ENCODE measurements at places on chromosomes 2 and 18.
A peak's percentile ranks its signal among the peaks of the same experiment; 100 is the strongest.

- no peak for DNase-seq
These were observed 73.5 kb downstream of the ZCCHC2 start for GRCh38 chr18:62596145-62597005.

GRCh38 chr2:36087344-36087743, 268.2 kb upstream of the CRIM1 start:
- DNase-seq, result no peak

DNA sequence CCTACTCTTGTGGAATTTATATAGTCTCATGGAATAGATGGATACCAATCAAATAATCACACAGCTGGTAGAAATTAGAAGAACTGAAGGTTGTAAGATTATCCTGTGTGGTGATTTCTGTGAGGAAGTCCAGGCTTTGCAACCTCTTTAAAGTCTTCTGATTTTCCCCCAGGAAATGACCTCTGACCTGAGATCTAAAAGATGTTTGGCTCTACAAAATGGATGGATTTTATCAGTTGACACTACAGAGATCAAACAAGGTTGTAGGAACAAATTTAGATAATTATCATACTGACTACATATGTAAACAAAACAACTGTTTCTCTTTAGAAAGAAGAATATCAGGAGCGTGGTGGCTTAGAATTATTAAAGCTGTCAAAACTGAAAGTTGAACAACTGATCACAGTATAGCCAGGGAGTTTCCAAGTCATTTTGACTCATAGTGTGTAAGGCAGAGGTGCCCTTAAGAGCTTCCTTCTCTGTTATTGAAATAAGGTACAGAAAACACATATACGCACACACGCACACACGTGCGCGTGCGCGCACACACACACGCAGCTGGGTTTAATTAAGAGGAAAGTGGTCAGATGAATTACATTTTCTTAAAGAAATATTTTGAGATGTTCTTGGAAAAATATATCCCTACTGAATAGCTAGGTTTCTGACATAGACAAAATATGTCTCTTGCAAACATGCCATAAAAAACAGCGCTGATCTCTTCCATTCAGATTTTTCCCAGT, 35.5 kb upstream of the PELI1 start:
- no peak for DNase-seq

DNA sequence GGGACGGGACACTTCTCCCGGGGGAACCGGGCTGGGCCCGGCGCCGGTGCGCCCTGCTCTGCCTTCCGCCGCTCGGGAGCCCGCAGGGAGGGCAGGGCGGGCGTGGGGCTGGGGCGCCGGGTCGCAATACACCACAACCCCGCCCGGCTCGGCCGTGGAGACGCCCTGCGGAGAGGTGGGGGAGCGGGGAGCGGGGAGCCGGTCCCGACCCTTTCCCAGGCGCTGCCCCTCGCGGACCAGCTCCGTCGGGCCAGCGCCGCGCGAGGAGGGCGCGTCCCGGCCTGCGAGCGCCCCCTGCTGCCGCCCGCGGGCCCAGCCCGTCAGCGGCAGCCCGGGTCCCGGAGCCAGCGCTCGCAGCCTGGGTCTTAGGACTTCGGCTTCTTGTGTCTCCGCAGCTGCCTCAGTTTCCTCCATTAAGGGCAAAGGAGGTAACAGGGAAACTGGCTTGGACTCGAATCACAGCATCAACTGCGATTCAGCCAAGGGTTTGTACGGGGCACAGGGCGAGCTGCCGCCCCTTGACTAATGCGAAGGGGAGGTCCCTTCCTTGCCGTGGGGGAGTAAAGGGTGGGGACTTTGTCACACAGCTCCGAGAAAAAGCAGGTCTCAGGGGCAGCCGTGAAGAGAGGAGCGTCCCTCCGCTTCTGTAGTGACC, 635 bp upstream of the ADRA2B start:
- DNase-seq, result peak; percentile 88

GRCh38 chr2:196059491-196059960, 9.1 kb downstream of the DNAH7 start:
- DNase-seq, result no peak

All from germinal center (tissue), 1 donor.